ENCODE measurements at places on chromosomes 2 and 18.

- peak; percentile 84 for DNase-seq
Observed at GRCh38 chr2:238231251-238231793, 8.5 kb downstream of the HES6 start.

- DNase-seq: no peak
Observed at GRCh38 chr18:37315935-37316334, 249.7 kb downstream of the CELF4 start.

- no peak for DNase-seq
Observed at GRCh38 chr2:205772983-205773382, 90.7 kb downstream of the NRP2 start.

GRCh38 chr2:64861452-64862397 is 127.5 kb upstream of the SLC1A4 start:
- DNase-seq: no peak

- DNase-seq: no peak
Observed at GRCh38 chr2:44237221-44237620, 38.1 kb upstream of the SLC3A1 start.

GRCh38 chr2:171723716-171724683 is 36.7 kb downstream of the DYNC1I2 start:
- peak; percentile 34 for DNase-seq

DNA sequence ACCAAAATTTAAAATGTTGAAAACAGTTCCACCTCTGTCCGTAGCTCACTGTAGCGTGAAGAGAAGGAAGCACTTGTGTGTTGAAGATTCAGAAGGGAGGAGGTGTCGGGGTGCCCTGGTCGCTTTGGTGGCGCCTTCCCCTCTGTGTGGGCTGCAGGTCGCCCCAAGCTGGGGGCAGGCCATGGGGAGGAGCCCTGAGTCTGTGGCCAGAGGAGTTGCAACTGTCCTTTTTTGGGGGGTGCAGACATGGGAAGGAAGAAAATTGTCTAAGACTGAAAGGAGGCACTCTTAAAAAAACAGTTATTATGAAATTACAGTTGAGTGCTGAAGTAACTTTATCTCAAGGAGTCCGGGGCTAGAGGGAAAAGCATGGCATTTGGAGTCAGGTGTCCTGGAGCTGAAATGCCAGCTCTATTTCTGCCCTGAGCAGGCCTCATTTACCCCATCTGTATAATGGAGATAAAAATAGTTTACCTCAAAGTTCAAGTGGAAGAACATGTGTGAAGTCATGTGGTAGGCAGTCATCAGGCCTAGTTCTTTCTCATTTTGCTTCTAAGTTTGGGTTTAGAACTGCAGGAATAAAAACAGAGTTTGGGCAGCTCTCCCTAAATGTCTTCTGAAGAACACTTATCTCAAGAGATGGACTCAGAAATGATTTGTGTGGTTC is 82.1 kb downstream of the RNF144A start:
- no peak for DNase-seq

DNA sequence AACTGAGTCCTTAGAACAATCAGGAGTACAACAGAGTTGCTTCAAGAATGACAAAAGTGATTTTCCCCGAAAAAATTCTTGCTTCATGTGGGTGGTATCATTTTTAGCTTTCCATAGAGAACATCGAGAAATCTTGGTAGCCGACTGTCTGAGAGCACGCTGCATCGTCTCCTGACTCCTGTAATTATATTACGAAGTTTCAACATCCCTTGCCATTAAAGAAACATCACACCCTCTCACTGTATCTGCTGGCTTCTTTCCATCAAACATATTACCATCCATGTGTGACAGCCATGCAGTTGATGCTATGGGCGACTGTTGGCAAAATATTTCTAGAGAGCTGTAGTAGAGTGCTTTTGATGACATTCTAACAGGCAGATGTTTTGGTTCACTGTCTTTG is 311.2 kb downstream of the CMPK2 start:
- DNase-seq: no peak

DNA sequence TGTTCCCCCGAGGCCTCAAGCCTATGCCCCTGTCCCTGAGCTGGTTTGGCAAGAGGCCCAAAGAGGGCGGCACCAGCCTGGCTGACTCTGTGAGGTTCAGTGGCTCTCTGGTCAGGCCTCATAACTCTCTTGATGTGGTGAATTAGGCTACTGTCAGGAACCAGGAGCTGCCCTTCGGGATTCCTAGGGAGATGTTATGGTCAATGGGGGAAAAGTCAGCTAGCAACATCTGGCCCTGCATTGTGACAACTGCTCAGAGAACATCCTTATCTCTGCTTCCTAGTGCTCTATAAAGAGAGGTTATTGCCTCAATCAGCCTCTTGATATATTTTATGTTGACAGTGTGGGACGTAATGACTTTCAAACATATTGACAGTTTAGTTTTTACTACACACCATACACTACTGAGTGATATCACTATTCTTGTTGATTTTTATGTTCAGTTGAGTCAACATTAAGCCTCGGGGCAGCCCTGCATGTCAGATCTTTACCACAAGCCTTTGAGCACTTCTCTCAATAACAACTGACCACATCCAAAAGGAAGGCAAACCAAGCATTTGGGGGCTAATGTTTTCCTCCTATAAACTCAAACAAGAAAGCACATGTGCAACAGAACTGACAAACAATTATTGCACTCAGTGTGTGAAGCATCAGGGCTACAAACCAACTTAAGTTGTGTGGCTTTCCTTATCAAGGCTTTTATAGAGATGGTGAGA is 448.3 kb upstream of the SLC14A2 start:
- DNase-seq: no peak

DNA sequence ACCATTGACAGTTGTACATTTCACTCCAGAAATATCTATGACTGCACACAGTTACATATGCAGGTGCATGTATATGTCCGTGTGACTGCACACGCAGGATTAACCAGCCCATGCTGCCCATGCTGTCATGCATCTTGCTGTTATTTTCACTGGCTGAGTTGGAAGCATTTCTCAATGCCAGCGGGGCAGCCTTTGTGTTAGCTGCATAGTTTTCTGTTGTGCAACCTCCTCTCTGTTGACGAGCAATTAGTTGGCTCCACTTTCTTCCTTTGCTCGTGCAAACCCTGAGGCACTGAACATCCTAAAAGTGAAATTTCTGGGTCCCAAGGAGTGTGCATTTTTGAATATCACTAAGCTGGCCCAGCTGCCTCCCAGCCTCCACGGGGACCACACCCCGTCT is 133.4 kb upstream of the GLI2 start:
- no peak for DNase-seq

GRCh38 chr18:51257150-51257549 is 59.7 kb upstream of the MEX3C start:
- no peak for DNase-seq

DNA sequence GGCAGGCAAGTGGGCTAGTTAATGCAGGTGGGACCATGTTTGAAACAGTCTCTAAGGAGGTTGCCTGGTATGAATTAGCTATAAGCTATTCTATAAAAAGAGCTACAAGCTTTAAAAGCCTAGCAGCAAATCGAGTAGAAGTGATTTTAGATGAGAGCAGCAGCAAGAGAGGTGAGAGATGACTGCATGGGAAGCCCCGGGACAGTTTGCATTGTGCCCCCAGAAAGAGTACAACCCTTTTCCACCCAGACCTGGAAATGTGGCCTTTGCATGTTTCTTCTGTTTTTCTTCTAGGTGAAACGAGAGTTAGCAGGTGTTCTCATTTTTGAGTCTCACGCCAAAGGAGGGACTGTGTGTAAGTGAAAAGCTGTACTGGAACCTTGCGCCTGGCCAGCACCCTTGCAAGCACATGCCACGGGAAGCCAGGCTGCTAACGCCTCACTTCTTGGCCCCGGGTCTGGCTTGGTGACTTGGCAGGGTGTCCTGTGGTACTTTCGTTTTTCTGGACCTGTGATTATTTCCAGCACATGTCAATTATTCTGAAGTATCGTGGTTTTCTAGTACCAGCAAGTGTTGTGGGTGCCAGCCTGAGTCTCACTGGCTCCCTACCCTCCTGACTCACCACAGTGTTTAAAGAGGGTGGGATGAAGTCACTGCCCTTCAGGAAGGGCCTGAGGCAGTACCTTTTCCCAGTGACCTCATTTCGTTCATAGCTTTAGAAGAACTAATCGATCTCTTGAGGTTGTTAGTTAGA is 90.3 kb upstream of the MAP3K20 start:
- peak; percentile 6 for DNase-seq

- DNase-seq: no peak
Observed at GRCh38 chr18:41655074-41655473, 300.0 kb upstream of the PIK3C3 start.

GRCh38 chr2:127043367-127044164 is 63.4 kb downstream of the BIN1 start:
- DNase-seq: peak; percentile 78

DNA sequence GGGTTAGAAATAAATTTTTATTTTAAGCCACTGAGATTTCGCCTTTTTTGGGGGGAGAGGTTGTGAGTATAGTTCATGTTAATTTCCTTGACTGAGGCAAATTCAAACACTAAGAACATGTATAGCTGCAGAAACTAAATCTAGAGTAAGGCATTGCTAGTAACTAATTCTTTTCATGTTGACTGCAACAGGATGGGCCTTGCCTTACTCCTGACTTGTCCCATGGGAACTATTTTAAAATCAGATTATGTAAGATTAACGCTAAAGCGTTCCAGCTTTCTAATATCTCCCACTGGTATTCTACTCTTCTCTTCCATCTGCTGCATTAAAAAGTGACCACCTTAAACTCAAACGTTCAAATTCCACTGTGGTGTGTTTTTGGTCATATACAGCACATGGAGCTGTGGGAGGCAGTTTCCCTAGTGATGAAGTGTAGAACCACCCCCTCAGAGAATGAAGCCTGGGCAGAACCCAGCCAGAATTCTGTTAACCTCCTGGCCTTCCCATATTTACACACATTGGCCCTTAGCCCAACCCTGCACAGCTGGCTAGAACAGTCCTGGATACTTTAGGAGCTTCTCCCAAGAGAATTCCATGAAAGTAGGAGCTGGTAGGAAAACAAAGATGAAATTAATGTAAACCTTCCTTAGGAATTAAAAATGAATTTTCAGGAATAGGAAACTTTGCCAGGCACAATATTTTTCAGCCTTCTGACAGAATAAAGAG is 687.8 kb downstream of the SLC4A3 start:
- DNase-seq: no peak

DNA sequence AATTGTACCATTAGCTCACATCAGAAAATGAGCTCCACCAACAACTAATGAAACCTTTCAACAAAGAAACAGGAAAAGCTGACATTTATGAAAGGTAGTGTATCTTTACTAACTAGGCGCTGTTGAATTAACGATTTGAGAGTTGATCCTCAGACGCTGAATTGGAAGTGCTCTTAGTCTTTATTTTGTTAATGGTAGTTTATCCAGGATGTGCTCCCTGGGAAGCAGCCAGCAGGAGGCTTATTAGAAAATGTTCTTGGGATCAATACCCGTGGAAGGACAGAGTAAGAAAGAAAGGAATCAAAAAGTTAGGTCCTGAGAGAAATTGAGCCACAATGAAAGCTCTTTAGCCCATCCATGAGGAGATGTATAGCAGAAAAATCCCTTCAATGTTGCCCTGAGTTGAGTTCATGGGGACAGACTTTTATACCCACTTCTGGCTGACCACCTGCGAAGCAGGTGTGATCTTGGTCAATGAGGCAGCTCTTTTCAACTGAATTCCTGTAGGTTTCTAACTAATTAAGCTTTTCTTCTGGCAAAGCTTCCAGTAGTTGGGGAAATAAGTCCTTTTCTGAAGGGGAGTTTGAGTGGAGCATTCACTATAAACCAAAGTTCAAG is 492.6 kb upstream of the REG3G start:
- peak; percentile 15 for DNase-seq

- no peak for DNase-seq
Observed at GRCh38 chr2:7900593-7900992, 781.3 kb upstream of the ID2 start.

- DNase-seq: no peak
Observed at GRCh38 chr18:10840743-10841142, 308.6 kb downstream of the PIEZO2 start.

DNA sequence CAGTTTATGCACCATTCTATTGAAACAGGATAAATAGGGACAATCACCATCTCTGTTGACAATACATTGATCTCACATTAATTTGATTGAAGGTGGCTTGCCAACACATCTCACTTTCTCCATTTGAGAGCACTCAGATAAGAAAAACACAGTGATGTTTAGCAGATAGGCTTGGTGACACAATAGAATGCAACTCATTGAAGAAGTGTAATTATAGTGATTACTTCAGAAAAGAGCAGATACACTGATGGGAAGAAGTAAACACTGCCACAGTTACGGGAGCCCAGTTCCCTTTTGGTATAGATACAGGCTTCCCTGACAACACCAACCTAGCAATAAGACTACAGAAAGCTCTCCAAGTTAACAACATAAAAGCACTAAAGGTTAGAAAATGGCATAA is 89.1 kb downstream of the FIGN start:
- no peak for DNase-seq

- DNase-seq: no peak
Observed at GRCh38 chr2:160967523-160967922, 192.7 kb upstream of the TANK start.

DNA sequence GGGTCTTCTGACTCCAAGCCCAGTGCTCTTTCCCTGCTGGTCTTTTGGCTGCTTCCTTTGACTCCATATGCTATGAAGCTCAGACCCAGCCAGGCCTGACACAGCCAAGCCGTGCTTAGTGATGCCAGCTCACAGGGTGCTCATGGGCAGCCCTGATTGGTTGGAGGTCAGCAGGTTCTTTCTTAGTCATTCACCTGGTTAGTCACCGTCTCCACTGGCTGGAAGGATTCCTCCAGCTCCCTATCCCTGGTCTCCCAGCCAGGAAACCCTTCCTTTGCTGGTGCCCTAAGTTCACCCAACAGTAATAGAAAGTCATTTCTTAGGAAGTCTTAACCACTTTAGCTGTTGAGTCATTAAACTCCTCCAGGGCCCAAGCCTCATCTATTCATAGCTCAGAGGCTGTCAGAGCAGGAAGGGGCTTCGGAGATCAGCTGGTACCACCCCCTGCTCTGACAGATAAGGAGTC is 3.9 kb downstream of the KCNK3 start:
- no peak for DNase-seq

DNA sequence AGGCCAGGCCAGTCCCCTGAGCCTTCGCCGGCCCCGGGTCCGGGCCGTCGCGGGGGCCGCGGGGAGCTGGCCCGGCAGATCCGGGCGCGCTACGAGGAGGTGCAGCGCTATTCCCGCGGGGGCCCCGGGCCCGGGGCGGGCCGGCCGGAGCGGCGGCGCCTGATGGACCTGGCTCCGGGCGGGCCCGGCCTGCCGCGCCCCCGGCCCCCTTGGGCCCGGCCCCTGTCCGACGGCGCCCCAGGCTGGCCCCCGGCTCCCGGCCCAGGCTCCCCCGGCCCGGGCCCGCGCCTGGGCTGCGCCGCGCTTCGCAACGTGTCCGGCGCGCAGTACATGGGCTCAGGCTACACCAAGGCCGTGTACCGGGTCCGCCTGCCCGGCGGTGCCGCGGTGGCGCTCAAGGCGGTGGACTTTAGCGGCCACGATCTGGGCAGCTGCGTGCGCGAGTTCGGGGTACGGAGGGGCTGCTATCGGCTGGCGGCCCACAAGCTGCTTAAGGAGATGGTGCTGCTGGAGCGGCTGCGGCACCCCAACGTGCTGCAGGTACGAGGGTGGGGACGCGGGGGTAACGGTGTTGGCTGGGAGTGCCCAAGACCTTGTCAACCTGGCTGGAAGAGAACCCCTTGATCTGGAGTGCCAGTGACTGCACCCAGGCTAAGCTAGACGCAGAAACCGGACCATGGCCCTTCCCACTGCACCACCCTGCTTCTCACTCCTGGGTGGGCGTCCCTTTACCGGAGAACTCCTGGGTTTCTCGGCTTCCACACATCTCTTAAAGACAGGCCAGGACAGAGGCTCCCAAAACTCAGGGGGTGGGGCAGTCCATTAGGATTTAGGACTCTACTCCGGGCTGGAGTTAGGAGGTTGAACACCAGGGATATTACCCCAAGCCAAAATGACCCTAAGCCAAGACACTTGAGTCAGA is 739 bp downstream of the PKDCC start:
- no peak for DNase-seq

Data from ELF-1 (cell line).